ENCODE measurements at places on chromosomes 5 and 9.

GRCh38 chr5:152592416-152592815 lies 187.3 kb upstream of the NMUR2 start:
- DNase-seq = no peak

- DNase-seq = no peak
Measured at GRCh38 chr9:97853844-97854695, 1.0 kb downstream of the FOXE1 start.

- no peak for DNase-seq
Measured at GRCh38 chr9:71774920-71775319, 6.6 kb upstream of the CEMIP2 start.

- DNase-seq = no peak
Measured at GRCh38 chr9:4035777-4036176, 264.1 kb downstream of the GLIS3 start.

- DNase-seq = no peak
Measured at GRCh38 chr5:55471468-55471867, 63.3 kb downstream of the PLPP1 start.

- no peak for DNase-seq
Measured at GRCh38 chr5:78419396-78419795, 59.0 kb downstream of the SCAMP1 start.

- DNase-seq = no peak
Measured at GRCh38 chr5:154194345-154195329, 4.1 kb downstream of the GALNT10 start.

DNA sequence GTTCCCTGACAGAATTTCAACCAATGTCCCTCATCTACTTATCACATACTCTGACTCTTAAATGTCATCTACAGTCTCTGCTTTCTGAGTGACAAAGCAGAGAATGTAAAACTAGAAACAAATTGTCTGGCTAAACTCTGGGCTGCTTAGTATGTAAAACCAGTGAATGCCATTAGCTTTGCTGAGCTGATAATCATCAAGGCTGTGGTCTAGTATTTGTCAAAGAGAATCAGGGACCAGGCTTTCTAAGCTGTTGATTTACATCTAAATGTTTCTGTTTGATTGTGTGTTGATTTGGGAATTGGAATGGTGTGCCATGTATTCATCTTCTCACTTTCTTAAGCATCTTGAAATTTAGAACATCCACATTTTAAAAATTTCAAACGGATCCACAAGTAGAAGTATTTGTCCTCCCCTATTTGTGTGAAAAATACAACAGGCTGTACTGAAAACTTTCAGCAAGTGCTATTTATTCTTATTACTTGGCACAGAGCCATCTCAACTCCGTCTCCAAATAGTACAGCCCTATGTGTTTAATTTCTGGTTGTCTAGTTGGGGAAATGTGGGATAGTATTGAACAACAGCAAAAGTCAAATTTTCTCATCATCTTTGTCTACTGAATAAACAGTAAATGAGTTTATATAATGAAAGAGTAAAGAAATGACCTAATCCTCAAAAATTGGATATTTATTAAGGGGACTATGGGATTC lies 251.5 kb downstream of the KCTD16 start:
- DNase-seq = no peak

GRCh38 chr5:149140197-149141002 lies 893 bp upstream of the ABLIM3 start:
- DNase-seq = no peak

- no peak for DNase-seq
Measured at GRCh38 chr9:118529210-118529609, 825.0 kb downstream of the TLR4 start.

DNA sequence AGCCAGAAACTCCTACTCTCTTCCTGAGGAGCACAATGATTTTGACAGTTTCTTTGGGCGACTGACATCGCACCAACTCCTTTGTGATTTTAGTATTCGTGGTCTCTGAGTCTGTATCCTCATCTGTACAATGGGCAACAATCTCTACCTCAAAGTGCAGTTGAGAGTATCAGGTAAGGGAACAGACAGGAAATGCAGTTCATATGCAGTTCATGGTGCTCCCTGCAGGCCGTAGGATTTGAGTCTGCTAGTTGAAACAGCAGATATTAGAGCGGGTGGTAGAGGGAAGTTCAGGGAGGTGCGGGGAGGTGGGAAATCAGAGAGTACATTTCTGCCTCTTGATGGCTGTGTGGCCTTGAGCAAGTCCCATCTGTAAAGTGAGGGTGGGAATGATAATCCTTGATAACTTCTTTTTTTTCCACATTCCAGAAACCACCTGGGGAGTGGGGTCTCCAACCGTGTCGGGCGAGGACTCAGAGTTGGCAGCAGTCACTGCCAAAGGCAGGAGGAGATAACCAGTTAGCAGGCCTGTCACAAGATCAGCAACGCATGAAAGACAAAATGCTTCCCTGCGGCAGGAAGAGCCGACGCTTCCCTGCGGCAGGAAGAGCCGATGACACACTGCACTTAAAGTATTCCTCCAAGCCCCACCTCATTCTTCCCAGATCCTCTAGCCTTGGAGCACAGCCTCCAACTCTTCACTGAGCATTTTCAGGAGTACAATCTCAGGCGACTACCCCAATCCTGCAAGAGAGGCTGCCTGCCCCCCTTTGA lies 6.0 kb upstream of the NEK6 start:
- DNase-seq = no peak

- DNase-seq = no peak
Measured at GRCh38 chr5:97097326-97098230, 44.8 kb downstream of the LIX1 start.

DNA sequence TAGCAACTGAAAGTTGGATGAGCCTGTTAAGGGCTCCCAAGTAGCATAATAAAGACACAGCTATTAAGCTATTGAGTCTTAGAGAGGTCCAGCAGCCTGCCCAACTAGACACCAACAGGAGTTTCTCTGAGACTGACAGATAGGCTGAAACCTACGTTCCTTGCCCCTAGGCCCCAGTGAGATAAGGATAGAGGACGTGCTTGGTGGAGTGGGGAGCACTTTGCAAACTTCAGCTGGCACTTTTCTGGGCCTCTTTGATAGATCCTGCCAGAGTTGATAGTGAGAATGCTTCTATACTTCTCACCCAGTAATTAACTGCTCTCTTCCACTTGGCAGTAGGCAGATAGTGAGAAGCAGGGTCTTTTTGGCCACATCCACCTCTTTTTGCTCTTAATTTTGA lies 20.8 kb upstream of the CTNNA1 start:
- DNase-seq = no peak

DNA sequence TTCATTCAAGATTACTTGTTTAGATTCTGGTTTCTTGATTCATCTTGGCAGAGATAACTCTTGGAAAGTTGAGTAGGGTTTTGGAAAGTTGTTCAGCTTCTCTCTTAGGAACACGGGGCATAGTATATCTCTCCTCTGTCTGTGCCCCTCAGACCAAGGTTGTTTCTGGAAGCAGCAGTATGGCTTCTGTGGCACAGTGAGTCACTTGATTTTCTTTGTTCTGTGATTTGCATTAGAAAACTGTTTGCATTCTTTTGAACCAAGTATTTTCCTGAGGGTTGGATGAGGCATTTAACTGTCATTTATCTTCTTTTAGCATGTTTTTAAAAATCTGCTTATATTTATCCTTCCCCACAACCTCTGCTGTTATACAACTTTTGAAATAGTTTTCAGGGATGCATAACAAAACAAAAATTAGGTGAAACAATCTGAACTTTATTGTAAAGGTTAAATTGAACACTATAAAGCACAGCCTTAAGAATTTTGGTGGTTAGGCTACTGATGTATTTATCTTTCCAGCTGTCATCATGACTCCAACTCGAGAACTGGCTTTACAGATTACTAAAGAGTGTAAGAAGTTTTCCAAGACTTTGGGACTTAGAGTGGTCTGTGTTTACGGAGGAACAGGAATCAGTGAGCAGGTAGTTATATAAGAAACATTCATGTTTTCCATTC lies 26.5 kb downstream of the DDX46 start:
- DNase-seq = no peak

DNA sequence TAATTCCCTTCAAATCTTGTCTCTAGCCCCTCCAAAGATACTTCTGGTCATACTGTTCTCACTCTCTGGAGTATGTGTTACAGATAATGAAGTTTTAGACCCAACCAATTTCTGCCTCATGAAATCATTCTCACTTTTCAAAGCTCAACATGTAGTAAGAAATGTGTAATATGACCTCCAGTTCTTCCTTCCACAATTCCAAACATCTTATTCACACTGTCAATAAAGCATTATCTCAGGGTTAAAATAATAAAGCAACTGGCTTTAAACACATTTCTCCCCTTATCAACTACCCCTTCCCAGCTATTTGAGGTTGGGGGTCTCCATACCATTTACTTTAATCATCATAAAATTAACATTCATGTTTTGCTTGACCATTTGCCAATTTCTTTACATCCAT lies 654.1 kb downstream of the RAB3C start:
- no peak for DNase-seq

GRCh38 chr9:88759364-88759763 lies 224.4 kb downstream of the NXNL2 start:
- no peak for DNase-seq

GRCh38 chr5:97844797-97845196 lies 661.8 kb upstream of the RIOK2 start:
- DNase-seq = no peak

Data from GM12892 (cell line).